RPMI7951 (cell line): ENCODE measurements at places on chromosomes 1 and 21. TPM values are rescaled to one million over a fixed set of nuclear protein-coding genes. Genes with fewer than 3 reads are reported as not detected.

- peak; percentile 19 for DNase-seq
Measured at GRCh38 chr1:36479505-36480051, 3.1 kb downstream of the CSF3R start.

- no peak for DNase-seq
Measured at GRCh38 chr1:92484472-92485380, 2.0 kb downstream of the GFI1 start.

DNA sequence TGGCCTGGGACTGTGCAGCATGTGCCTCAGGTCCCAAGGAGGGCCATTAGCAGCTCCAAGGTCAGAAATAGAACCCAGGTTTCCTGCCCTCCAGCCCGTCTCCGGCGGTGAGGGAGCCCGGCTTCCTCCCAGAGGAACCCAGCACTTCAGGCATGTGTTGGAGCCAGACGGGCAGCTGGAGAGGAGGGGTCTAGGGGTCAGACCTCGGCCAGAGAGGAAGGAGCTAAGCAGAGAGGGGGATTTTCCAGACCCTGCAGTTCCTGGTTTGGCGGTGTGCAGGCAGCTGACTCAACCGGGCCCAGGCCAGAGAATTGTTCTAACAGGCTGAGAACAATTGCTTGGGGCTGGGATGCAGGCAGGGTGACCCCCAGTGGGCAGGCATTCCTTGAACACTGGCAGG is 37.1 kb downstream of the HSPG2 start:
- no peak for DNase-seq

MFSD2A gene
- total RNA-seq: 7.9 and 8.1 TPM in 2 replicates

HJV gene
- total RNA-seq: 0.12 TPM in 1 of 2 replicates, not detected in the other

CD34 gene
- 0.29 and 0.96 TPM in 2 replicates for total RNA-seq

- peak; percentile 54 for DNase-seq
Measured at GRCh38 chr1:240508950-240509349, 103.0 kb downstream of the GREM2 start.

DNA sequence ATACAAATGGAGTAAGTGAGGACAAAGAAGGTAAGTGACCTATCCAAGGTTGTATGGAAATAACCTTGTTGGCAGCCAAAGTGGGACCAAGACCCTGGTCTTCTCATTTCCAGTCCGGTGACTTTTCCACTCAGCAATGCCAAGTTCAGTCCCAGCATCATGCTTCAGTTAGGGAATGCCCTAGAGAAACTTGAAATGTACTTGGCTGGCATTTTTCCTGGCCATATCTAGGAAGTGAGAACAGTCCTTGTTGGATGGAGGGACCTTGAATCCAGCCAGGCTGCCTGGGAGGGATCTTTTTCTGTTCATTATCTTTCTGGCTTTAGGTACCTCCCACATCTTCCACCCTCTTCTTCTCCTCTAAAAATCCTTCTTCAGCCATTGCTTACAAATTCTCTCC is 76.8 kb upstream of the UBE2U start:
- no peak for DNase-seq

DNA sequence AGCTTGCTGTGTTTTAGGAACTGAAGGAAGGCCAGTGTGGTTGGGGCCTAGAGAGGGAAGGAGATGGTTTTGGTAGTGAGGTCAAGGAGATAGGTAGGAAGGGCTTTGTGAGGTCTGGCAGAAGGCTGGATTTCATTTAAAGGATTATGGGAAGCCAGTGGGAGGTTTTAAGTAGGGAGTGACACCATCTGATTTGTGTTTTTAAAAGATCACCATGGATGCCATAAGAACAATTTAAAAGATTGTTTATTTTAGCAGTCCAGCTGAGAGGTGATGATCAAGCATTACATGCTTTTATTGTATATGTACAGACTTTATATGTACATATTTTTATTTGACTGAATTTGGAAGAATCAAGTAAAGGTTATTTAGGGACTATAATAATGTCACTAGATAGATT is 26.4 kb downstream of the RGL1 start:
- no peak for DNase-seq

DNA sequence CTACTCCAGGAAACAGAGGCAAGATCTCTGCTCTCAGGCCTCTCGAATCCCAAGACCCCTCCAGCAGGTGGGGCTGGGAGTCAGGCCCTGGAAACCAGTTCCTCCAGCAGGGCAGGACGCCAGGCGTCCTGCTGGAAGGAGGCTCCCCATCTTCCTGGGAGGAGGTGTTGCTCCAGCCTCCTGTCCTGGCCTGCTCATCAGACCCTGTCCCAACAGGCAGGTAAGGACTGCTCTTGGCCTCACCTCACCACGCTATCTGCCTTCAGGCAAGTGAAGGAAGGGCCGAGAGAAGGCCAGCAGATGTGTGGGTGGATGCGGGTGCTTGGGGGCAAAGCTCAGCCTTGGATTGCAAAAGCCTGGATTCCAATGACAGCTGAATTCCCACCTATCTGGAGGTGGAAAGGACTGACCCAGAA is 82.9 kb downstream of the SSBP3 start:
- no peak for DNase-seq

- no peak for DNase-seq
Measured at GRCh38 chr1:44316231-44316759, 38.8 kb downstream of the ERI3 start.

DNA sequence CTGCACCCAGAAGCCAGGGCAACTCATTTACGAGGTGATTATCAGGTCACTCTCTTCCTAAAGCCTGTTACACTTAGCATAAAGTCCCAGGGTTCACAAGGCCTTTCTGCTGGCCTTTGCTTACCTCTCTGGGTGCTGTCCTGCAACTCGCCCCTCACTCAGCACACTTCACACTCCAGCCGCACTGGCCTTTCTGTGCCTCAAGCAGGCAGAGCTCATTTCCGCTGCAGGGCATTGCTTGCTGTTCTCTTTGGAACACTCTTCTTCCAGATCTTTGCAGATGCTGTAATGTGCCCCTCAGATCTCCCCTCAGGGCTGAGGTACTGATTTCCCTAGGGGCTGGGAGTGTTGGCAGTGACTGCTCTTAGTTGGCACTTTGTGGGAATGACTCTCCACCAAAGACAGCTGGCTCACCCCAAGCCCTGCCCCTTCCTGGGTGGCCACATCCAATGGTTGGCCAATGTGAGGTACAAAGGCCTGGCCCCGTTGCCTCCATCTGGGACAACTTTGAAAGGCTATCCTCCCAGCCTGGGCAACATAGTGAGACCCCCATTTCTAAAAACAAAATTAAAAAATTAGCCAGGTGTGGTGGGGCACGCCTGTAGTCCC is 50.8 kb upstream of the SSBP3 start:
- DNase-seq: peak; percentile 19

ADGRL2 gene
- under 0.01 TPM in 1 of 2 replicates, not detected in the other for total RNA-seq

DNA sequence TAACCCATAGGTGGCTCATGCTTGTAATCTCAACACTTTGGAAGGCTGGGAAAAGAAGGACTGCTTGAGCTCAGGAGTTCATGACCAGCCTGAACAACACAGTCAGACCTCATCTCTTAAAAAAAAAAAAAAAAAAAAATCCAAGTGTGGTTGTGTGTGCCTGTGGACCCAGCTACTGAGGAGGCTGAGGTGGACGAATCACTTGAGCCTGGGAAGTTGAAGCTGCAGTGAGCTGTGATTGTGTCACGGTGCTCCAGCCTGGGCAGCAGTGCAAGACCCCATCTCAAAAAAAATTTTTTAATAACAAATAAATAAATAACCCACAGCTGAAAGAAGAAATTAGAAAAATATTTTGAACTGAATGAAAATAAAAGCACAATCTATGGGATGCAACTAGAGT is 13.8 kb downstream of the INTS7 start:
- no peak for DNase-seq

- DNase-seq: peak; percentile 33
Measured at GRCh38 chr1:98005326-98006010, 84.6 kb upstream of the DPYD start.

WDR64 gene
- not detected in 2 replicates for total RNA-seq
